ENCODE measurements at places on chromosomes 2 and 18.

DNA sequence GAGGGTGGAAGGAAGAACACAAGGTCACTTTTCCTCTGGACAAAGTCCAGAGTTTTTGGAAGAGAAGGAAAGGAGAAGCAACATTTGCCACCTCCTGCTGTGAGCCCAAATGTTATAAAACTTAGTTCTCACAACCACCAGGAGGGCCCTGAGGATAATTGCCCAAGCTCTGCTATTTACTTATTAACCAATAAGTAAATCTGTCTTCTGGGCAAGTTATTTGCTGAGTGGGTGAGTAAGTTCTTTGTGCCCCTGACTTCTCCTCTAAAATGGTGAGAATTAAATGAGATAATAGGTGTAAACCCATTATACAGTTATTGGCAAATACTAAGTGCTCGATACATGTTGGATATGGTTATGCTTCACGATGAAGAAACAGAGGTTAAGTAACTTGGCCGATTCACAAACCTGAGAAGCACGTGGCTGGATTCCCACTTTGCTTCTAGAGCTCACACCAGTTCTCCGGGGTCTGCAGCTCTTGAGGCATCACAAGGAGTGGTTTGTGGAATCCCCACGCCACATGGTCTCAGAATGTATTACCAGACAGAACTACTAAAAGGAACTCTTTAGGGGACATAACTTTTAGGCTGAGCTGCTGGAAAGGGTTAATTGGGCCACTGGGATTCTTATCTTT, 164.1 kb downstream of the MYCN start:
- no peak for DNase-seq

DNA sequence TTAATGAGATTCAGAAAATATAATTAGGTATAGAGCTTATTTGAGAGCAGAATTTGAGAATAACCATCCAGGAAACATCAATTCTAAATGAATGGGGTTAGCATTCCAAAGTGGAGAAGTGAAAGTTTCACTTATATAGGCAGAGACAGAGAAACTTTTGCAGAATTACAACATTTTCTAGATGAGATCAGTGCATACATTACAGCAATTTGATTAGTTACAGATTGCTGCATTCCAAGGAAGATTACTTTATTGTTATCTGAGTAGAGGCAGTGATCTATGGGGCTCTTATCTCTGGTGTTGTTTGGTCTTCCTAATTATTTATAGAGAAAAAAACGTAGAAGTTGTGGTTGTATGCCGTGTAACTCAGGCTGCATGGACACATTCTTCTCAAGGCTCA, 373.8 kb upstream of the SYT4 start:
- DNase-seq: no peak

DNA sequence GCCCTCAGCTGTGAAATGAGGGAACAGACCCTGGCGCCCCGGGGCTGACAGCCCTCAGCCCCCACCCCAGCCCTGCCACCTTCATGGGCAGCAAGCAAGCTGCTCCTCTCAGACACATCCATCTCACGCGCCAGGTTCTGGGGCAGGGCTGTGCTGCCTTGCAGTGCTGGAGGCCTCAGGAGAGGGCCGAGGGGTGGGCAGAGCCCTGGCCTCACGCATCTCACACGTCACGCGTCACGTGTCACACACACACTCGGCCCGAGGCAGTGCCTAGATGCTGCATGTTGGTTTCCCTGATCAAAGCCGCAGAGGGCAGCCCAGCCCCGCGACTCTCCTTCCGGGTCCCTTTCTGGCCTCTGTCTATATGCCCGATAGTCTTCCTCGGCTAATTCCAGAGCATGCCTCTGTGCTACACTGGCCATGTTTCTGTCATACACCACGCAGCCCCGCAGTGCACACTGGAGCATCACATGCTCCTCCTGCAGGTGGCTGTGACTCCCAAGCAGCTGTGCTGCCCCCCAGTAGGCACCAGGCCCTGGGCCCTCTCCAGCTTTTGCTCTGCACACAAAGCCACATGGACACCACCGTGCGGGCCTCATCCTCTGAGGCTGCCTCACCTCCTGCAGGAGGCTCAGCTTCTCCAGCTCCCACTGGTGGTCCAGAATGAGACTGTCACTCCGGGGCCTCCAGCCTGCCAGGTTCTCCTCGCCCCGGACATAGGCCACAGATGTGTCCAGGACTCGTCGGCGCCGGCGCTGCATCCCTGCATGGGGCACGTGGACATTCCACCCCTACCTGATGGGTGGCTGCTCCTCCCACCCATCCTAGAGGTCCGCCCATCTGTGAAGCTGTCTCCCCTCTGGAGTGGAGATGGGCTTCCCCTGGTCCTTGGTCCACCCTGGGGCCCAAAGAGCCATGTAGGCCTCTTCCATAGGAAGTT, 31.4 kb downstream of the AQP12A start:
- no peak for DNase-seq

DNA sequence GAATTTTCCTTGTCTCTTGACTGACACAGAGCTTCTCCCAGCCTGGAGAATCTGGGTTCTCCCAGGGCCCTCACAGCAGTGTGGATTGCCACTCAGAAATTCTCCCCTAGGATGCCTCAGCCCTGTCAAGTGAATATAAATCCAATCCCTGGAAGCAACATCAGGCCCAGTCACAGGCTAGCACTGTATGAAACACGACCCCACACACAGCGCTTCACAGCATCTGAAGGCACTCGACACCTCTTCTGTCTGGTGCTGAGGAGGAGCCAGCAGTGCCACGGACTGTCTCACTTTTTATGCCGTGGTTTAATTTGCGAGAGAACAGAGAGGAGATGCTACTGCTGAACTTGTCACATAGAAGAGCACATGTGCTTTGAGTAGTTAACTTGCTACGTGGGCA, 164.5 kb downstream of the NAPG start:
- no peak for DNase-seq

GRCh38 chr2:65666156-65666725, 233.8 kb upstream of the SPRED2 start:
- DNase-seq: no peak

DNA sequence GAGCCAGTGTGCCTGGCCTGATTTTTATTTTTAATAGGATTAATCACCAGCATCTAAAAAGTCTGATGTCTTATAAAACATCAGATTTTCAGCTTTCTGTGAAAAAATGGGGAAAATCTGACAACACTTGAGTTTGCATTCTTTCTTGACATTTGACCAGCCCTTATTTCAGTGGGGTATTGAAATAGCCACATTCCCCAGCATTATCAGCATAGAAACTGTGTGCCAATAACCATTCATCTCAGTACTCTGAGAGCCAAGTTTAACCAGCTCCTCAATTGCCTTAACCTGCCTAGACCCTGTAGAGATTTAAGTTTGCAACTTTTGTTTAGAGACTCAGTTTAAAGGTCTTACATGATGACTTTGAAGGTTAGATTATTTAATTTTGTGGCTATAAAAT, 155.0 kb downstream of the CERS6 start:
- no peak for DNase-seq

- DNase-seq: no peak
Measured at GRCh38 chr18:9902832-9903231, 11.0 kb upstream of the VAPA start.

GRCh38 chr2:128315829-128316776, 2.6 kb downstream of the HS6ST1 start:
- no peak for DNase-seq
